ENCODE measurements at places on chromosomes 2 and 18.

- DNase-seq: no peak
These were observed 401.6 kb upstream of the SMIM21 start for GRCh38 chr18:75829091-75829490.

DNA sequence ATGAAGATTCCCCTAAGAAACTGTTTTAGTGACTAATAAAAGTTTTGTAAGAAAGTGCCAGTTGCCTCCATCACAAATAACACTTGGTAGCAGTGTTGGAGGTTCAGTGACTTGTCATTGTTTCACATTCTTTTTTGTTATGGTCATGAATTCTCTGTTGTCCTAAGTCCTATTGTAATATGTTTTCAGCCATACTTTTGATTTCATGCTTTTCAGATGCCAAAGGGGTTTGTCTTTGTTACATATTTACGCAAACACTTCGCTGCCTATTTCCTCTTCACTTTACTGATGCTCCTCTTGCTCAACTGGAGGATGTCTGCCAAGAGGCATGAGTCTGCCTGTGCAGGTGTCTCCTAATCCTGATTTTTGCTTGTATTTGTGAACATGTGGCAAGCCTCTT, 66.6 kb downstream of the PHLPP1 start:
- no peak for DNase-seq

GRCh38 chr2:219081701-219082331, 21.1 kb upstream of the IHH start:
- DNase-seq: no peak

- no peak for DNase-seq
These were observed 22.5 kb upstream of the RAB31 start for GRCh38 chr18:9685615-9685890.

GRCh38 chr2:201194097-201194496, 11.2 kb downstream of the CASP10 start:
- no peak for DNase-seq

DNA sequence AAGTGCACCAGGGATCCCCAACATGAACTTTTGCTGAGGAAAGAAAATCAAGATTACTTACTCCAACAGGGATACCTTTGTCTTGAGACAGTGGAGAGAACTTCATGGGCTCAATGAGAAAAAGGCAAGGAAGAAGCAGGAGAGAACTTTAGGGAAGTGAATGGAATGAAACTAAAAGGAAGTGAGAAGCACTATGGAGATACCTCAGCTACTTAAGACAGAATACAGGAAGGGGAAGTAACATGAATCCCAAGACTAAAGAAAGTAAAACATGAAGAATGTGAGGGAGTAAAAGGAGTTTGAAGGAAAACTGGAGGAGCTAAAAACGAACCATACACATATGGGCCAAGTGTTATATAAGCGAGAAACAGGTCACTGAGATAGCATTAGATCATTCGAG, 32.4 kb upstream of the ACTR3 start:
- DNase-seq: no peak

GRCh38 chr2:240456447-240457222, 21.2 kb downstream of the GPC1 start:
- DNase-seq: no peak

DNA sequence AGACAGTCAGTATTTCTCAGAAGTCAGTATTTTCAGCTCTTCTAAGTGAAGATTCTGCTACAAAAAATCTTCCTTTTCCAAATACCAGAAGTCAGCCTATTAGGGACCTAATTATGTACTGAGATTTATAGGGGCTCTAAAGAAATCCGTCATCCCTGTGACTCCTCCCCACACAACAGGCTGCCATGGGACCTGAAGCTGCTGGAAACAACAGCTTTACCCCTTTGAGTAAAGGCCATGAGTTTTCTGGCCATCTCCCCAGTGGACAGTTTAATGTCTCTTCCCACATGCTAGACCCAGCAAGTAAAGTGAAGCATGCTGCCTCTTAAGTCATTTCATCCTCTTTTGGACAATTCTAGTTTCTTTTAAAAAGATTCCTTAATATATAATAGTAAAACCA, 255.7 kb upstream of the ACVR2A start:
- DNase-seq: no peak

- DNase-seq: no peak
These were observed 52.8 kb upstream of the HAAO start for GRCh38 chr2:42844901-42845821.

DNA sequence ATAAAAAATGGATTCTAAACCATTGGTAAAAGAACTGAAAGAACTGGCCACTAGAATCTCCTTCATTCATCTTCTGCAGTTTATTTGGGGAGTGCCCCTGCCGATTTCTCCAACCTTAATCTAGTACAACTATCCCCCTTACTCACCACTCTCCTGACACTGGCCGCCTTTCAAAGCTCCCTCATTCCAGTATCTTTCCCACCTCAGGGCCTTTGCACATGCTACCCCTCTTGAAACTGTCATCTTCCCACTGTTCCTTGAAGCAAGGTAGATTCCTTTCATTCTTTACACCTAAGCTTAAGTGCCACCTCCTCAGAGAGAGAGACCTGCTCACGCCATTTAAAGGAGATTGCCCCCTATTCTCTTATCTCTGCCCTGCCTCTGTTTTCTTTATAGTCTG, 147.9 kb downstream of the MCFD2 start:
- no peak for DNase-seq

GRCh38 chr2:74458132-74458937, at the start of gene WBP1:
Gene WBP1 (plus strand): TSS chr2:74458438. CDS start chr2:74458603, 165 bp downstream.
- peak; percentile 99 for DNase-seq

DNA sequence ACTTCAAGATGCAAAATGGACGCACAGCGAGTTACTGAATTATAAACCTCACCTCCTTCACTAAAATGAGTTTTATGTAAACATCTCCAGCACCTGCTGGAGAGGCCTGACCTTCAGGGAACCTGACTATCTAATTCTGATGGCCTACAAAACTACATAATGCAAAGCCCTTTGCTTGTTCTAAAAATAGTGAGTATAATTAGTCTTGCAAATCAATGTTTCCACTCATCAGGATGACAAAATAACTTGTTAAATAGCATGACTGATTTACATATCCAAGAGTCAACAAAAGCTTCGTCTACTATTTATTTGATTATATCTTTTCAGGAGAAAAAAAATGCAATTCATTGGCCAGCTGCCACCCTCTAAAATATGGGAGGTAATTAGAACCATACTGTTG, 326.3 kb upstream of the MC4R start:
- no peak for DNase-seq

DNA sequence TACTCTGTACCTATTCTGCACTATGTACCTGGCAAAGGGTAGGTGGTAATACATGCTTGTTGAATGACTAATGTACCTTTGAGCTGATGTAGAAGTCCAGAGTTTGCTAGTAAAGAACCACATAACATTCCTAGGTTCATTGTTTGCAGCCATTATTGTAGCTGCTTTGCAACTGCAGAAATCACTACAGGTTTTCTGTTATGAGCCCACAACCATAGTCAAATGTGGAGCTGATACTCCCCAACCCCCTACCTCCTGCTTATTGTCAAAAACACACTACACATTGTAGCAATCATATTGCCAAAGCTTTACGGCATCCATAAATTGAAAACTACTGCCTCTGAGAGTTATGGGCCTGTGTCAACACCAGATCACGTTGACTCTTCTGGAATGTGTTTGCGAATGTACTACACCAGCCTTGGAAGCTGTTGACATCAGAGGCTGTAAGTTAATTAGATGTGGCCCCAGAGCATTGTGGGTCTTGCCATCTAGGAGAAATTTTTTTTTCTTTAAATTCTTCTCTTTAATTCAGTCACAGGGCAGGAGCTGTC, 187.0 kb downstream of the AGPS start:
- DNase-seq: no peak

DNA sequence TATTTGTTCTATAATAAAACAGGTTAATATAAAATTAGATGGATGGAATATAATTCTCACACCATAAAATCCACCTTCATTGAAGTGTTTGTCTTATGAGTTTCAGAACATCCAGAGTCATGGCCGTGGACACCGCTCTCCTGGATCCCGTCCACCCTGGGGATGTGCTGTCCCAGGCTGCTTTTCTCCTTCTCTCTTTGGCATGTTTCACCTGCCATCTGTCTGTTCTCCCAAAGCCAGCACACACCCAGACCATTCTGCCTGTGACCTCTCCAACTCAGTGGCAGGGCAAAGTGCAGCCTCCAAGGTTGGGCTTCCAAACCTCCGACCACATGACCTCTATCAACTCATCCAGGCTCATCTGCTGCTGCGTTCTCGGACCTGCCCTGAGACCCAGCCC, 104.7 kb downstream of the MYT1L start:
- no peak for DNase-seq

GRCh38 chr2:72762276-72762675, 63.6 kb downstream of the EXOC6B start:
- no peak for DNase-seq

DNA sequence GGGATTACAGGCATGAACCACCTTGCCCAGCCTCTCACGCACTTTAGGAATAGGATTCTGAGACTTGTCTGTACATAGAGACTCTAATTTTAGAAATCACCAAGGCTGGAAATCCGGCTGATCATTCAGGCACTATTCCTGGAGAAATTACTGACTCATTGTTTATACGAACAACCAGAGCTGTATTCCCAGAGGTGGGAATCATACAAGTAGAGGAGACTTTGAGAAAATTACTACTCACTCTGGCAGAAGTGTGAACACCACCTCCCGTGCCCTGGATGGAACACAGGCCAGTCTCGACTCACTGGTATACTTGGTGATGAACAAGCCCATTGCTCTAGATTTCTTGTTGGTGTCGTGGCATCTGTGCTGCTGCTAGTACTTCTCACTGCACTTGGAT, 5.8 kb upstream of the ADNP2 start:
- DNase-seq: no peak

DNA sequence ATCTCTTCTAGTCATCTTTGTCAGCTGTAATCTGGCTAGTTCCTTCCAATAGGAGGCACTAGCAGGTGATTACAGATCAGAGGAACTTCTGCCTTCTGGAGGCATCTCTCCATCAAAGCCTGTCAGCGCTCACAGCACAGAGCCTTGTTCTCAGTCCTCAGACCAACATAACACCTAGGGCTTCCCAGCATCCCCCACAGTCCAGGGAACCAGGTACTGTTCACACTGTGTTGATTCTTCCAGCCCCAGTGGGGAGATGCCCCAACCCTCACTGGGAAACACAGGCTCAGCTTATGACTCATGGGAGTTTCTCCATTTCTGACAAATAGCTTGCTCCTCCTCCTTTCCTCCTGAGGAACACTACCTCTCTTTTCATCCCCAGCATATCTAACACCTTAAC, 601.7 kb downstream of the CBLN2 start:
- no peak for DNase-seq

Data from NK-92 treated with Interleukin-12 subunit alpha and Interleukin-12 subunit beta, amount 100 ng/mL, for 24 hours (cell line).